ENCODE measurements at places on chromosomes 12 and 14.
A peak's percentile ranks its signal among the peaks of the same experiment; 100 is the strongest.

DNA sequence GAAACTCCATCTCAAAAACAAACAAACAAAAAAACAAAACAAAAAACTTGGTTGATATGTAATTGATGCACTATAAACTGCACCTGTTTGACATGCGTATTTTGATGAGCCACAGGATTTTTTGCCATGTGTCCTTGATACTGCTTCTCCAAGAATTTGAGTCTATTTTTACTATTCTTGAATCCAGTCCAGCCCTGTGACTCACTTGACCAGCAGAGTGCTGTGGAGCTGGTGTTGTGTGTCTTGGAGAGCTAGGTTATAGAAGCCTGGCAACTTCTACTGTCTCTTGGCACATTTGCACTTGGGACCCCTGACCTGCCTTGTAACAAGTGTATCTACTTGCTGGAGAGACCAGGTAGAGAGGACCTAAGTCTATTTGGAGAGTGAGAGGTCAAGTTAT, 52.0 kb downstream of the KLRG1 start:
- peak; percentile 35 for DNase-seq

DNA sequence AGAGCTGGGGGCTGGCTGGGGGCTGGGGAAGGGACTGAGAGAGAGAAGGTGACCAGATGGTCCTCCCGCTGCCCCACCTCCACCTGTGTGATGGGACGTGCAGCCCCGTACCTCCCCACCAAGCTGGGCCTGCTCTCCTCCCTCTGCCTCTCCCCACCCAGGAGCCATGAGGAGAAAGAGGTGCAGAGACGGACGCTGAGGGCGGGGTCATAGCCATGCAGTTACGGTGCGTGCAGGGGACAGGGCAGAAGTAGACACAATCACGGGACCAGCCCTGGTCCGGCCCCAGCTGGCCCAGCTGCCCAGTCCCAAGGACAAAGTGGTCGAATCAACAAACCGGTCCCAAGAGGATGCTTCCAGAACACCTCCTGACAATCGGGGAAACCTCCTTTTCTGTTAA, 33.2 kb downstream of the RFLNA start:
- no peak for DNase-seq

- peak; percentile 81 for DNase-seq
Observed at GRCh38 chr14:64501411-64502171, 2.0 kb downstream of the ZBTB25 start.

DNA sequence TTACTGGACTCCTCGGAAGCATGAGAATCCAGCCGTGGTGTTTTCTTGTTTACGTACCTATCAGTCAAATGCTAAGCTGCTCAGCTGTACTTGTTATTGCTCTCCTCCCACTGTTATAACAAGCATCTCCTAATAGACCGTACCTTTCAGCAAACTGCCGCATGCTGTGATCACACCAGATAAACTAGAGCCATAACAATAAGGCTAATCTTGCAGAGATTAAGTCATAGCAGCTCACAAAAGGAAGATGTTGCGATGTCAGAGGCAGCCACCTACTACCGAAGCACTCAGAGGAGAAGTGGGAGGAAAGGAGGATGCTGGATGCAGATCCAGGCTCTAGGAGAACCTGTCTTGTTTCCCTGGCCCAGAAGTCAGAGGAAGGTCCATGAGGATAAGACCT, 196.0 kb downstream of the GALC start:
- no peak for DNase-seq

DNA sequence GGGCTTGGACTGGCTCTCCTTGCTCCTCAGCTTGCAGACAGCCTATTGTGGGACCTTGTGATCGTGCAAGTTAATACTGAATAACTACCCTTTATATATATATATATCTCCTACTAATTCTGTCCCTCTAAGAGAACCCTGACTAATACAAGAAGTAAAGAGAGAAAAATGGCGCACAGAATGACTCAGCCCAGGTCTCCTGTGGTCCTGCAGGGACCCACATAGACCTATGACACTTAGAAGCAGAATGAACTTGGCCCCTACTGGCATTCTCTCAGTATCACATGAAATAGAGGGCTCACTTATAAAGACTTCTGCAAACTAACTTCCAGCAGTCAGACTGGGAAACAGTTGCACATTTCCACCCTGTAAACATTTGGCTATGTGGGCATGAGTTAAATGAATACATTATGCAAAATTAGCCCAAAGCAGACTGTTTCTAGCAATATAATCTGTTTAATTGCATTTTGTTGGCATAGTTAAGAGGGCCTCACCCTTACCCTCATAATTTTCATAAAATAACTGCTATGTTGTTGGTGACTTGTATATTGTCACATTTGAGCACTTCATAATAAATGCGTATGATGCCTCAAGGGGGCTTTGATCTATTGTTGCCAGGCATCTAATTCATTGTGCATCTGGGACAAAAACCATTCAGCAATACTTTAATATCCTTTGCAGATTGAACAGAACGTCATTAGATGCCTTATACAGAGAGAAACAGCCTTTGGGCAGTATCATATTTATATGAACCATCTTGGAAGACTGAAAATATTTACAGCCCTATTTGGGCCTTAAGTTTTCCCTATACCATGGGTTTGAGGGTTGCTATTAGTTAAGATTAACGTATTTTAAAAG, 349.7 kb upstream of the DIO2 start:
- DNase-seq = no peak

DNA sequence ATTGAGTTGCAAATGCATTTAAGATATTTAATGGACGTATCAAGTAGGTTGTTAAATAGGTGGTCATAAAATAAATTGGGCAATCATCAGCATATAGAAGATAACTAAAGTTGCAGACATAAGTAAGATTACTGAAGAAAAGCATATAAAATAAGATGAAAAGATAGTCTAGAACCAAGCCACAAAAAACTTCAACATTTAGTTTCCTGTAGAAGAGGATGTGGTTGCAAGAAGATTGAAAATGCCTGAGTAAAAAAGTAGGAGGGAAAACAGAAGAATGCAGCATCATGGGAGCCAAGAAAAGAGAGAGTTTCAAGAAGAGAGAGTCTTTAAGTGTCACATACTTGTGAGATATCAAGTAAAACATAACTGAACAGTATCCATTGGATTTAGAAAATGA, 17.6 kb upstream of the SLC16A7 start:
- no peak for DNase-seq

DNA sequence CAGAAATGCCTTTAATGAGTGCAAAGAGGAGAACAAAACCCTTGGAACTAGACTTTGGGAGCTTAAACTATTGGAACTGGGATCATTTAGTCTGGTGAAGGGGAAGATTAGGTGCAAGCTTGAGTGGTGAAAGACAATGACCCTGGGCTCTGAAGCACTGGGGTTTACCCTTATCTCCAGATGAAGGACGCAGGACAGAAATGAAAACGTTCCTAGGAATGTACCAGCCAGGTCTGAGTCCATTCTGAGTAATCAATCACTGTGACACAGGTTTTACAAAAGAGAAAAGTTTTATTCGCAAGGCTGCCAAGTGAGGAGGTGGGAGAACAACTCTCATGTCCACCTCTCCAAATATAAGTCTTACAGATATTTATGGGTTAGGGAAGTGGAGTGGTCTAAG, 249.1 kb downstream of the LRIG3 start:
- DNase-seq = no peak

DNA sequence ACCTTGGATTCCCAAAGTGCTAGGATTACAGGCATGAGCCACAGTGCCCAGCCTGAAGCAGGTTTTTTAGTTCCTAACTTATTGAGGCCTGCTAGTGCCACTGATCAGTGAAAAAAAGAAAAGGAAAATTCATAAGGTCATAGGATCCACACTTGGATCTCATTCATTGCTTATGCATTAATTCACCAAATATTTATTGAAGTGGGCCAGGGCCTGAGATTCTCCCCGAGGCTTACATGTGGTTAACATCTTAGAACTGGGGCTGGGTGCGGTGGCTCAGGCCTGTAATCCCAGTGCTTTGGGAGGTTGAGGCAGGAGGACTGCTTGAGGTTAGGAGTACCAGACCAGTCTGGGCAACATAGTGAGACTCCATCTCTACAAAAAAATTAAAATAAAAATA, 29.5 kb upstream of the MAP1LC3B2 start:
- DNase-seq = no peak

DNA sequence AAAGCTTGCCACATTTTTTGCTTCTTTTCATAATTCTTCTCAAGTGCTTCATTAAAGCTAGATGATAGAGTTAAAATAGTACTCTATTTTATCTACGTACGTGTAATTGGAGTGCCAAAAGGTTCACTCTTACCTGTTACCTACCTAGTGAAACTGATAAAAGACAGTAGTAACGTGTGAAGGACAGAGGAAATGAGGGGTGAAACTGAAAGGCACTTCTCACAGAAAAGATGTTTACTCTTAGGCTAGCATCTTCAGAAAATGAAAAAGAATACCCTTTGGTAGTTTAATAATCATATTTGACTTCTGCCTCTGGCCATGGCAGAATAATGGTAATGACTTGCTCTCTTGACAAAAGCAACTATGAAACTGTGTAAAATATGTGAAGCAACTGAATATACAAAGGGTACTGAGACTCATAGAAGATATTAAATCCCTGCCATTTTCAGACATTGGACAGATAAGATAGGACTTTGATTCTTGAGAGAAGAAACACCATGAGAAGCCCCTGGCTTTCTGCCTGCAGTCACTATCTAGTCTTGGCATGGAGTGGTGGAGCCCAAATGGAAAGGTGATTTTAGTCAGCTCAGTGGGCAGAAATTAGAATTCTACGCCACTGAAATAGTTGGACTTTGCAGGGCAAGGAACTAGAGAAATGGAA, 6.3 kb upstream of the EVL start:
- no peak for DNase-seq

DNA sequence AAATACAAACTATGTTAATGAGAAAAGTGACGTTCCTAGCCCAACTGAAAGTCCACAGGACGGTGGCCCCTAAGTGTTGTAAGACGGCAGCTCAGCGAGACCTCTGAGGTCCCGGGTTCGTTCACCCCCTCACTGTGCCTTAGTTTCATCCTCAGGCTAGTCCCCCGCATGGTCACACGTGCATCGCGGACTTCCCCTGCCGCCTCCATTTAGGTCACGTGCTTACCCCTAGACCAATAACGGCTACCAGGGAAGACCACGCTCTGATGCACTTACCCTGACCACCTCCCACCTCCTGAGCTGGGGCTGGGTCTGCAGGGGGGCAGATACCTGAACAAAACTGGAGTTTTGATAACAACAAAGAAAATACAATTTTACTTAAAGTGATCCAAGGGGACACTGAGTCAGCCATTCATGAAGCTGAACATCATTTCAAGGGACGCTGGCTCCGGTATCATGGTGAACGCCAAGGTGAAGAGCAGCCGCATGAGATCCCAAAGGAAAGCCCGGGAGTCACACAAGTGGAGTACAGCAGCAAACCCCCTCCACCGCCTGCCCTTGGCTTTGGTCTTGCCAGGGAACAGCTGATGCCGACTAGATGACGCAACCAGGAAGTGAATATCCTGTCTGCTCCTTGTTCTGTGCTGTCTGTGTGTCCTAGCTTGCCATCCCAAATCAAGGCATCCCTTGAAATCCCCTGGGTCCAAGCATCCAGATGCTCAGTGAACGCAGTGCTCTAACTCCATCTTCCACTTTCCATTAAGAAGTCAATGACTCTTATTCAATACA, 274.1 kb downstream of the PCNX1 start:
- DNase-seq = no peak

GRCh38 chr12:29149691-29150281, 708 bp downstream of the FAR2 start:
- DNase-seq = no peak

DNA sequence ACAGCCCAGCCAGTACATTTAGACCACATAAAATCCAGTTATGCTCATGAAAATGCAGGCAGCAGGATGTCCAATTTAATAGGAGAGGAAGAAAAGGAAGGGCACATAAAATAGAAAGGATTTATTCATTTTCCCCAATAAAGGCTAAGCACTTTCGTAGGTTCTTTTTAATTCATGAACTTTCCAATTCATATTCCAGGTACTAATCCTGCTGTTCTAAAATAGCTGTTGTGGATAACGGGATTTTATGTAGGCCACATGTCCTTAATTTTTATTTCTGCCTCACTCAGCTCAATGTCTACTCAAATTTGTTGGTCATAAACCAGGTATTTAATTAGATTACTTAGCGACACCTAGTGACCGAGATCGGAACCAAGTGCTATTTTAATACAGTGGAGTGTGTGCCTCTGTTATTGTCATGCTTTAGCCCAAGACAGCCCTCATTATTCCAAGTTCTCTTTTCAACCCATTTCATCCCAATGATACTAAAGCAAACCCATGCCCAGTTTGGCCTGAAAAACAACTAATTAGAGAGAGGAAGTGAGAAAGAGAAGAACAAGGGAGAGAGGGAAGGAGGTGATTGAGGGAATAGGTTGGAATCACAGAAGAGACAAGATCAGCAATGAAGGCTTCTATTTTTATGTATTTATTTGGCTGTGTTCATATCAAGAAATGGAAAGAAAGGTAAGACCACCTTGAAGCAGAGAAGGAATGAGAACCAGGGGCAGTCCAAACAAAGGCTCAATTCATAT, 45.9 kb upstream of the IFNG-AS1 start:
- peak; percentile 73 for DNase-seq

DNA sequence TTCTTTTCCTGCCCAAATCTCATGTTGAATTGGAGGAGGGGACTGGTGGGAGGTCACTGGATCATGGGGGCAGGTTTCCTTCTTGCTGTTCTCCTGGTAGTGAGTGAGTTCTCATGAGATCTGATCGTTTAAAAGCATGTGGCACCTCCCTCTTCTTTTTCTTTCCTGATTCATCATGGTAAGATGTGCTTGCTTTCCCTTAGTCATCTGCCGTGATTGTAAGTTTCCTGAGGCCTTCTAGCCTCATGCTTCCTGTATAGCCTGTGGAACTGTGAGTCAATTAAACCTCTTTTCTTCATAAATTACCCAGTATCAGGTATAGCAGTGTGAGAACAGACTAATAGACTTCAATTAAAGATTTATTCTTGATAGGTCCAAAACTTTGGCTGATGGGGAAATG, 83.5 kb downstream of the CAND1 start:
- DNase-seq = no peak

GRCh38 chr14:91674911-91675310, 57.0 kb downstream of the CATSPERB start:
- DNase-seq = no peak

DNA sequence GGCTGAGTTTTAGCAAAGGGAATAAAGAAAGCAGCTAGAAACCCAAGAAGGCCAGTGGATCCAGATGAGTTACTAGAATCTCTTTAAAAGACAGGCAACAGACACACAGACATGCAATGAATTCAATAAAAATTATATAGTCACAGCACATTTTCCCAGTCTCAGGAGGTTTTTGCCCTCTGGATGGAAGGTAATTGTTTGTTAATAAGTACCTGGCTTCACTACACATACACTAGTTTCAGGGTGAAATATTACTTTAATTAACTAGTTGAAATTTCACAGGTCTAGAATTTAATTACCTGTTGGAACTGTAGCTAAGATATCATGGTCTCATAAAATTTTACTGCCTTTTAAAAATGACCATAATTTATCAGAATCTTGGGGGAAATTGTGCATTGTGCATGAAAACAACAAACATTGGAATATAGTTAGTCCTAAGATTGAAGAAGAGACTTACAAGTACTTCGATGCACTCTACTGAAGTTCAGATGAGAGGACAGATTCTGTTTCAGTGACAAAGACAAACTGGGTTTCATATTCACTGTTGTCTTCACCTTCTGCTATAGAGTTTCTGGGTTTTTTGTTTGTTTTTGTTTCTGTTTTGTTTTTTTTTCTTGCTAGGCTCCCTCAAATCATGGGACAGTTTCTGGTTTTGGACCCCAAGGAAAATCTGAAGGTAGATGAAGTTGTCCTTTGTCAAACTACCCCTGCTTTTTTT, 277.0 kb upstream of the GARIN6 start:
- DNase-seq = no peak

- no peak for DNase-seq
Observed at GRCh38 chr12:131331148-131331750, 377.5 kb downstream of the ADGRD1 start.

All from GM03348 (cell line).